ENCODE measurements at places on chromosomes 16 and 17. TPM values are rescaled to one million over a fixed set of nuclear protein-coding genes. Genes with fewer than 3 reads are reported as not detected.

C16orf96 gene
- not detected for total RNA-seq

PIP4K2B gene
- 42.0 TPM for total RNA-seq

CDC42EP4 gene
- total RNA-seq = 80.5 TPM

DLX4 gene
- 0.13 TPM for total RNA-seq

MT1G gene
- total RNA-seq = 3.6 TPM

SLC13A2 gene
- total RNA-seq = not detected

NOG gene
- 0.12 TPM for total RNA-seq

GRB7 gene
- 1.3 TPM for total RNA-seq

CLEC3A gene
- not detected for total RNA-seq

INCA1 gene
- total RNA-seq = 2.6 TPM

AIPL1 gene
- not detected for total RNA-seq

NPIPB9 gene
- total RNA-seq = not detected

All from left cardiac atrium (tissue), 4 donors.